ENCODE measurements at places on chromosomes 3 and 15.

DNA sequence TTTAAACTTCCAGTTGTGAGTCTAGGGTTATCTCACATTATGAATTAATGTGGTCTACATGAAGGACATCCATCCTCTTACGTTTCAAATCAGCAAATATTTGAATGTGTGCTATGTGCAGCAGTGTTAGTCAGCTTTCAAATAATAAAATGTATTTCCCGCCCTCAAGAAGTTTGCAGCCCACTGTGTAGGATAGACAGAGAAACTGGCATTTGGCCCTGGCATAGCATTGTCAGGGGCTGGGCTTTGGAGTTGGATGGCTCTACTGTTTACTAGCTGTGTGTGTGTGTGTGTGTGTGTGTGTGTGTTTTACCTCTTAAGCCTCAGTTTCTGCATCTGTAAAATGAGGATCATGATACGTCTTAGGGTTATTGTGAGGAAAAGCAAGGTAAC, 400.5 kb upstream of the C2CD4B start:
- DNase-seq = no peak

DNA sequence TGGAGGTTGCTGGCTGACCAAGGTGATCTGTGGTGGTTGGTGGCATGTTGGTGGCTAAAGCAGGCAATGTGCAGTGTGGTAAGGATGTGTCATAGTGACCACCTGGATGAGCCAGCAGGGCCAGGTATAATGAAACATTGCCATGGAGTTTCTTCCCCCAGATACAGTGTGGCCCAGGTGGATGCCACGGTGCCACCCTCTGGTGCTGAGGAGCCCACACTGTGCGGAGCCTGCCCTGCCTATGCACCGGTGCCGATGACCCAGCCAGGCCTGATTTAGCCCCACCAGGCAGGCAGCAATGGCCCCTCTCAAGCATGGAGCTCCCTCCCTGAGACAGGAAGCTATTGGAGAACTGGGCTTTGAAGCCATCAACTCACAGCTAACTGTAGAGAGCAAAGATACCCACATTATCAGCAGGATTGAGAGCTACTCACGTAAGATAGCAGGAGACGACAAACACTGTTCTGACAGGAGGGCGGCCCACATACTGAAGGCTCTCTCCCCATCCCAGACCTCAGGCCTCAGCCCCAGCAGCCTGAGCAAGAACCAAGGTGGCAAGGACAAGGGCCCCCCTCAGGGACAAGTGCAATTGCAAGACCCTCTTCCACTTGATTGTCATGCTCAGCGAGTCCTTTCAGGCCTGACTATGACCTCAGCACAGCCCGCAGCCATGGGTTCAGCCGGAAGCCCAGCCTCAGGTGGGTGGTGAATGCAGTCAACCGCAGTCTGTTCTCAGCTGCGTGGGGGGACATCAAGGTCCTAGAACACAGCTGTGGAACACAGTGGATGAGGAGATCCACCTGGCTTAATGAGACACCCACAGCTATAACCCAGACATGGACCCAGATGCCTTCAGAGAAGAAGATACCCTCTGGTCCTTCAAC, 82.8 kb upstream of the CDV3 start:
- peak; percentile 19 for DNase-seq

DNA sequence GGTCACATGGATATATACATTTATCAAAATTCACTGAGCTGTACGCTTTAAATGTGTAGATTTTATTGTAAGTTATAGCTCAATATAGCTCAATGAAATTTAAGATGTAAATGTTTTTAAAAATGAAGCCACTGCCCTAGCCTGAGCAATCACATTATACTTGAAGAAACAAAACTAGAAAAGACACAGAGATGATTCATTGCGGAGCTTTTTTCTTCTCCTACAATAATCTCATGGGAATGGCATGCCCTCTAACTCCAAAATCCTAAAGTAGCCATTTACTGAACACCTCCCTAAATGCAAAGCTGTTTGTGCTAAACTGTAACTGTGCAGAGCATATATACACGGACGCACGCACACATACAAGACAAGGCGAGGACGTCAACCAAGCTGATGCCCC, 84.2 kb downstream of the MYO9A start:
- no peak for DNase-seq

DNA sequence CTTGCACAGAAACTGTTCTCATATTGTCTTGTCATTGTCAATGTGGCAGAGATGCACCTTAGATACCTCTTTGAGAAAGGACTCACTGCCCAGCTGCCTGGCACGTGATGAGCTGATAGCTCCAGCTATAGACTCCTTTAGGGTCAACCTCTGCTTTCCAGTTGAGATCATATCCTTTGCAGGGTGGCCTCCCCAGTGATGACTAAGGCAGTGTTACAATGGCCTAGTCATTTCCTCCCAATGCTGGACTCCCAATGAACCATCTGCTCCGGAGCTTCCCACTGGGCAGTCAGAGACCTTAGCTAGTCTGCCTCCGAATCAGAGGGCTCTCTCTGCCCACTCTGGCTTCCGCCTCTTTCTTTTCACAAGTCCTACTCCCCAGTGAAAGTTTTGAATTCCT, 79.5 kb downstream of the CHRD start:
- no peak for DNase-seq

DNA sequence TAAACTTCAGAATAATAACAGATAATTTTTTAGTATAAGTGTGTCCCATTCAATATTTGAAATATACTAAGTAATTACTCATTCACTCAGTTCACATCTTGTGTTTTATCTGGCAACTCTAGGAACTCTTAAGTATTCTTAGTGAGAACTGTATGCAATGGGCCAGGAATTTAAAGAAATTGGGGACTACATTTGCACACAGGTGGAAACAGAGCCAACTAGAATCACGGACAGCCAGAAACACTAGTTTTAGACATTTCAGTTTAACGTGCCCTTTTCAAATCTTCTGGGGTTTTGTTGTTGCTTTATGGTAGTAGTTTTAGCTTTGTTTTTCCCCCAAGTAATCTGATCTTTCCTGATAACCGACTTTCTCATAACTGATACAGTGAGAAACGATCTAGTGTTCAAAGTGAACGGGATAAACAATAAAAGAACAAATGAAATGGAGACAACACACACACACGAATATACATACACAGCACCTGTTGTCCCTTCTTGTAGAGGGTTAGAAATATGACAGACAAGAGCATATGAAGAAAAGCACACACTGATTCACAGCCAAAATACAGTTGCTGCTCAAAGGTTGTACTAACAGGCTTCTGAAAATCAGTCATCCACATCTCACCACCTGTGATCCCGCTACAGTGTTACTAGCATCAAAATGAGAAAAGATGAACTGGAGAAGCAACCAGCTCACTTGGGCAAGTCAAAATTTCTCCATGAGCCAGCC, 167.0 kb downstream of the FMN1 start:
- DNase-seq = no peak

- no peak for DNase-seq
Measured at GRCh38 chr3:139118835-139119234, 74.1 kb upstream of the PRR23C start.

DNA sequence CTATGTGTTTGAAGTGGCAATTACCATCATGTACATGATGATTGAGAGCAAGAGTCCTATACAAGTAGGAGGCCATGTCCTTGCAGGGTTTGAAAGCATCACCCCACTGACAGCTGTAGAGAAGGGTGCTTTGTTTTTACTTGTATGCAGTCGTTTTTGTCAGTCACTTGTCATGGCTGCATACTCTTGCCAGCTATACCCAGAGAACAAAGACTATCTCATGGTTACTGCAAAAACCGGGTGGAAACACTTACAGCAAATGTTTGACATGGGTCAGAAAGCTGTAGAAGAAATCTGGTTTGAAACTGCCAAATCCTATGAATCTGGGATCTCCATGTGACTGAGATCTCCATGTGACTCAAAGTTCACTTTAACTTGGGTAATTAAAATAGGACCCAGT, 6.9 kb upstream of the PSMA4 start:
- DNase-seq = no peak

DNA sequence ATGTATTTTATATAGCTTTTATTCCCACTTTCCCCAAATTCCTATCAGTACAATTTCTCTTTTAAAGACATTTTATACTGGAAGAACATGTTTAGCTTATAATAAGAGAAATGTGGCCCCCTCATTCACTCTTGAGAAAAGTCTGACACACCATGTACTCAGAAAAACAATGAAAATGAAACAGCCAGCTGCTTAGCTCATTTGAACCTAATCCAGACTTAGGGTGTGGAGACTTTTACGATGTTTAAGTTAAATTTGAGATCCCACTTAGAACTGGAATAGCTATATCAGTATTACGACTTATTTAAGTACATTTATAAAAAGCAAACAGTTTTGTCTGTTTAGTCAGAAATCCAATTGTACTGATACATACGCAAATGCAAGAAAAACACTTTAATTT, 252.3 kb upstream of the ARRDC4 start:
- no peak for DNase-seq

GRCh38 chr3:12273045-12273695, 15.7 kb upstream of the PPARG start:
- DNase-seq = no peak

- DNase-seq = no peak
Measured at GRCh38 chr15:31402511-31403056, 75.9 kb downstream of the KLF13 start.

DNA sequence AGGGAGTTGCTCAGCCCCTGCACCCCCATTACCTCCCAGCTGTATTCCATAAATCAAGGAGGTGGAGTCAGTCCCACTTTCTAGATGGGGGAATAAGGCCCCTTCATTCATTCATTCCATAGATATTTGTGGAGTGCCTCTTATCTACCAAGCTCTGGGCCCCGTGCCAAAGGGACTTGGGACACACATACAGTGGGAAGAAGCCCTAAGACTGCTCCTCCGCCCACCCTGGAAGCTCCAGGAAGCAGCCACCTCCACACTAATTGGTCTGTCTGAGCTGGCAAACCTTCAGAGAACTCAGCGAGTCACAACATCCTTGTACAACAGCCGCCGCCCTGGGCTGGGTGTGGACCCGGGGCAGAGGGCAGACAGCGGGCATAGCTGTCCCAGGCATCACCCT, 6.4 kb downstream of the STRA6 start:
- DNase-seq = no peak

GRCh38 chr3:53137835-53138446, 7.7 kb upstream of the RFT1 start:
- DNase-seq = no peak

DNA sequence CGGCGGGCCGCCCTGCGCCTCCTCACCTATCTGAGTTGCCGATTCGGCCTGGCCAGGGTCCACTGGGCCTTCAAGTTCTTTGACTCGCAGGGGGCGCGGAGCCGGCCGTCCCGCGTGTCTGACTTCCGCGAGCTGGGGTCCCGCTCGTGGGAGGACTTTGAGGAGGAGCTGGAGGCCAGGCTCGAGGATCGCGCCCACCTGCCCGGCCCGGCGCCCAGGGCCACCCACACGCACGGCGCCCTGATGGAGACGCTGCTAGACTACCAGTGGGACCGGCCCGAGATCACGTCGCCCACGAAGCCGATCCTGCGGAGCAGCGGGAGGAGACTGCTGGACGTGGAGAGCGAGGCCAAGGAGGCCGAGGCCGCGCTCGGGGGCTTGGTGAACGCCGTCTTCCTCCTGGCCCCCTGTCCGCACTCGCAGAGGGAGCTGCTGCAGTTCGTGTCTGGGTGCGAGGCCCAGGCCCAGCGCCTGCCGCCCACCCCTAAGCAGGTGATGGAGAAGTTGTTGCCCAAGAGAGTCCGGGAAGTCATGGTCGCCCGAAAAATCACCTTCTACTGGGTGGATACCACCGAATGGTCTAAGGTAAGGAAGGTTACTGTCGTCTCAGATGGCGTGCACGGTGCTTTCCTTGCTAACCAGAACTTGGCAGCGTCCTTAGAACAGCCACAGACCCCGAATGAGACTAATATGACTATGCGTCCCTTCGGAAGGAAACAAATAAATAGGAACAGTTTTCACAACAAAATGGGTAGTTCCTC, 567 bp downstream of the TICRR start:
- DNase-seq = no peak

DNA sequence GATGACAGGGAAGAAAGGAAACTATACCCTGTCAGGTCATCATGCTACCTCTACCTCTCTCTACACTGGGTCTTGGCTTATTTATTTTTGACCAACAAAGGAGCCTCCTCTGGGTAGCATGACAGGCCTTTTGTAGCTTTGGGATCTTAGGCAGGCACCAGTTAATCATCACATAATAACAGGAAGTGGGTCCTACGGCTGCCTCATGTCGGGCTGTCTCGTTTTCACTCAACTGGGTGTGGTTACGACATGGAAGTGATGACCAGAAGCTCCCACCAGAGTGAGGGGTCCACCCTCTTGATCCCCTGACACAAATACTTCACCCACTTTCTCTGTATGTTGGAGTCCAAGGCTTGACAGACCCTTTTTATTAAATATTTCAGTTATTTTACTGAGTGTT, 105.3 kb downstream of the CD47 start:
- DNase-seq = no peak
